ENCODE measurements at places on chromosomes 1 and 21.

DNA sequence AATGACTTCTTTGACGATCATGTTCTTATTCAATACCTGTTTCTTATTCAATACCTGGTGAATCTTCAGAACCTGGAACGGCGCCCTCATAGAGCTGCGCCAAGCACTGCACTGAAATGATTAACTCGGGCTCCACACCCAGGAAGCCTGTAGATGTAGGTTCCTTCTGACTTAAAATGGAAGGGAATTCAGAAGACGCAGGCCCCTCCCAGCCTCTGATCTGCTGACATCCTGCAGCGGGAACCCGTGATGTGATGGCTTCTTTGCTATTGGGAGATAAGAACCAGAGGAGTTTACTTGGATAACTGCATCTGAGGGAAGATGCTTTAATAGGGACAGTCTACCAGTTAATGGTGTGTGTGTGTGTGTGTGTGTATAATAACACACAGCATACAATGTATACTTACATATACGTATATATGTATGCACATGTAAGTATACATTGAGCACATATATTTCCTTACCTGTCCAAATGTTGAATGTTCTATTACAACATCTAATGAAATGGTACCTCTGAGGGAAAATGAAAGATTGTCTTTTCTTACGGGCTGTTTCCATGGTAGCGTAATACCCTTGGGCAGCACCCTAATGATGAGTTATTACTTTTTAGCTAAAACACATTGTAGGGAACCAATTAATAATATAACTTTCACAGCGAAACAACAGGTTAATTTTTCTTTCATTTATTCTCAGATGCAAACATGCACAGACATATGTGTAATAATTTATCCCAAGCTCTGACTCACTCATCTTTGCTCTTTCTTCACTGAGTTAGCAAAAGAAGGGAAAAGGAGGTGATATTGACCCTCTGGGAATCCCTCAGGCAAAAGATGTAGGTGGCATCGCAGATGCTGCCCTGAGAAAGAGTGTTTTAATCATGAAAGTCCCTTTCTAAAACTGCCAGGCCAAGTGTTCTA lies 379.8 kb downstream of the SIPA1L2 start:
- no peak for DNase-seq

DNA sequence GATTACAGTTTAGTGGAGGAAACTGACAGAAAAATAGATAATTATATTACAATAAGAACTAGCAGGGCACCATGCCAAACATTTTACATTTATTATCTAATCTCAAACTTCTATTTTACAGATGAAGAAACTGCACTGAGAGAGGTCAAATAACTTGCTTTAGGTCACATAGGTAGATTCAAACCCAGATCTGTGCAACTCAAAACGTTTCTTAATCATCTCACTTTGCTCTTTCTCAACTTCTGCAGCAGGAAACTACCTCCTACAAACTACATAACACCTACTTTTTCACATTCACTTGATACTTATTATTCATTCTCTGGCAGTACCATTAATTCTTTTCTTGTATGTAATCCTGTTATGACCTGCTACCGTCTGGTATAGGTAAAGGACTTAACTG lies 49.9 kb upstream of the BCL10 start:
- DNase-seq = no peak

- DNase-seq = no peak
Observed at GRCh38 chr1:159580340-159580739, 7.3 kb upstream of the APCS start.

DNA sequence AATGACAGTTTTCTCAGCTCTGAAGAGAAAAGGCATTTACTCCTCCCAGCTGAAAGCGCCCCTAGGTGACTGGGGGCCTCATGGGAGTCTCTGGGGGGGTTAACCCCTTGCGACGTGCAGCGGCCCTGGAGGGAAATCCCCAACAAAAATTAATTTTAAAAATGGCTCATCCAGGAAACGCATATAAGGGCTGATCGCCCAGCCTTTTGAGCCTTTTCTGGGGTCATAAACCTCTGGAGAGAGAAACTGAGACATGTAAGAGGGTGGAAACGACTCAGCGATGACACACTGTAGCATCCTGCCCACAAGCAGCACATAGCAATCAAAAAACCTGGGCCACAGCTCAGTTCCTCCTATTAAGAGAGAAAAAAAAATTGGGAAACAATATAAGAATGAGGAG lies 20.4 kb upstream of the HPDL start:
- DNase-seq = no peak

- DNase-seq = no peak
Observed at GRCh38 chr1:159581422-159581821, 6.2 kb upstream of the APCS start.

GRCh38 chr1:164780111-164780812 lies 221.3 kb downstream of the PBX1 start:
- DNase-seq = no peak

DNA sequence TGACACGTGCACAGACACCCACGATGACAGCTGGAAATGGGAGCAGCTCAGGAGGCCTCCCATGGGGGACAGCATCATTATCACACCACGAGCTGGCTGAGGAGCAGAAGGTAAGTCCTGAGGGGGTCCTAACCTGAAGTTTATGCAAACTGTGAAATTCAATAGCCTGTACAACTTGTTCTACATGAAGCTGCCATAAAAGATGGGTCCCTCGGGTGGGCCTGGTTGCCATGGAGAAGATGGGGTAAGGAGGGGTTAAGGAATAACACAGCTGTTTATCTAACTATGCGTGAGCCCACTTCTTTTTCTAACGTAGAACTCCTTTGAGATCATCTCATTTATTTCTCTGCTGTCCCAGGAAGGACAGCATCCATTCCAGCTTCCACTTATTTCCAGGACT lies 163.4 kb upstream of the CD34 start:
- DNase-seq = no peak

DNA sequence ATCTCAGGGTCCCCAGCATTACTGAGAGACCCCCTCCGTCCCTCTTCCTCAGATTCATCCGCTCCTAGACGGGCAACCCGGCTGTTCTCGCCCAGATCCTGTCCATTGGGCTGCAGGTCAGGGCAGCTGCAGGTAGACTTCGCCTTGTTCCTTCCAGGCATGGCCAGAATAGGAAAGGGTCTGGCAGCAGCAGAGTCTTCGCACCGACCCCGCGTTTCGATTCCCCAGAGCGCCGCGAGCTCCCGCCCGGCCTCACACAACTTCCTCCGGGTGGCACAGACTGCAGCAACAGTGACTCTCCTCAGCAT lies 265 bp downstream of the NRDC start:
- no peak for DNase-seq

DNA sequence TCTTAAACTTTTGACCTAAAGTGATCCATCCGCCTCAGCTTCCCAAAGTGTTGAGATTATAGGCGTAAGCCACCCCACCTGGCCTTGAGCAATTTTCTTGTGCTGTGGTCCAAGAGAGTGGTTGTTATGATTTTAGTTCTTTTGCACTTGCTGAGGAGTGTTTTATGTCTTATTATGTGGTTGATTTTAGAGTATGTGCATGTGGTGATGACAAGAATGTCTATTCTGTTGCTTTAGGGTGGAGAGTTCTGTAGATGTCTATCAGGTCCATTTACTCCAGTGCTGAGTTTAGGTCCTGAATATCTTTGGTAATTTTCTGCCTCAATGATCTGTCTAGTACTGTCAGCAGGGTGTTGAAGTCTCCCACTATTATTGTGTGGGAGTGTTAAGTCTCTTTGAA lies 11.2 kb upstream of the S100B start:
- no peak for DNase-seq

- DNase-seq = no peak
Observed at GRCh38 chr21:36703626-36704280, 4.8 kb downstream of the SIM2 start.

DNA sequence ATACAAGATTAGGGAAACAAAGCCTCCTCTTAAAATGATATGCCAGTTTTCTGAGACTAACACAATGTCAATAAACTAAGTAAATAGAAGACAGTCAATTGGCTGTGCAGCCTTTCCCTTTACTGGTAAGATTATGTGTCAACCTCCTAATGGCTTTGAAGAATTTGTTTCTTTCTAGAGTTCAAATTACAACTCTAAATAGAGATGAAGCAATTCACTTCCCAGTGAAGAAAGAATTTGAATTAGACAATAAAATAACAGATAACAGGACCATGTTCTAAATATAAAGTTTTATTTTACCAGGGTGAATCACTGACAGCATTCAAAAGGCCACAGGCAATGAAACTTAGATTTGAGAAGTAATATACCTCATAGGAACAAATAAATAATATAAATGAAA lies 680.3 kb downstream of the PLA2G4A start:
- DNase-seq = no peak

- no peak for DNase-seq
Observed at GRCh38 chr1:245578771-245579170, 424.0 kb downstream of the KIF26B start.

GRCh38 chr1:39654291-39654690 lies 14.8 kb upstream of the HEYL start:
- DNase-seq = no peak

Data from AML-193 (cell line).